ENCODE measurements at places on chromosomes 4 and X.
A peak's percentile ranks its signal among the peaks of the same experiment; 100 is the strongest.

- DNase-seq = no peak
These were observed 40.3 kb downstream of the C4orf54 start for GRCh38 chr4:99617374-99617773.

DNA sequence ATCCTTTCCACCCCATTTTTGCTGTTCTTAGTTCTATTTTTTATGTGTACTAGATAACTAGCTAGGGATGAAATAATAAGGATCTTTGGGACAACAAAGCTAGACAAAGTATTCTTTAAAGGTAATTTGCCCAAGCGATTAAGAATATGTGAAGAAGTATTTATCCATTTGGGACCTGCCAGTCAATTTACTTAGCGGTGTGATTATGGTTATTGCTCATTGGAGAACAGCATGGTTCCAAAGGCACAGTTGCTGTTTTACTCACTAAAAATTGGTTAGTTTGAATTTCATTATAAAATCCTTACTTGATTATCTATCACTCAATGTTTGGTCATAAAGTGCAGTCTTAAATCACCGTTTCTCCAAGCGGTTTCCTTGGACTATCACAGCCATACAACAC, 124.1 kb downstream of the SNCA start:
- no peak for DNase-seq

DNA sequence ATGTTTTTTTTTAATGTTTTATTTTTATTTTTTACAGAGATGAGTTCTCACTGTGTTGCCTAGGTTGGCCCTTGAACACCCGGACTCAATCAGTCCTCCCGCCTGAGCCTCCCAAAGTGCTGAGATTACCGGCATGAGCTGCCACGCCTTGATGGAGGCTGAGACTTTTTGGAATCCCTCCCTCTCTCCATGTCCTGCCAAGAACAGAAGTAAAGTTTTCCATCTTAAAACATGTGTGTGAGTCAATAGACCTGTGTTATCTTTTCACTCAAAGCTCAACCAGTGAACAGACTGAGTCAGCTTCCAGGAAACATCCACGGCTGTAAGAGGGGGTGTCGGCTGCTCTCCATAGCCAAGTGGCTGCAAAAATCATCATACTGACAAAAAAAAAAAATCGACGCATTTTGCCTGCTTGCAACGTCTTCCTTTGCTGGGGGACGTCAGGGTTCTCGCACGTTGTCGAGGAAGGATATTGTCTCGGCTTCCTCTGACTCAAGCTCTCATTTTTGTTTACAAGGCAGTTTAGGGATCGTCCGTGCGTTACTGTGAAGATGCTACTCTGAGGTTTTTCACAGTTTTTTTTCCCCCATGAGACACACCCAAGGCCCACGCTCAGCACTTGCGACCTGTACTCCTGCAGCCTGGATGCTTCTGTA, 10.0 kb upstream of the ASMTL start:
- DNase-seq = peak; percentile 27

- no peak for DNase-seq
These were observed 119.5 kb downstream of the REELD1 start for GRCh38 chr4:146333895-146334262.

- DNase-seq = no peak
These were observed 67.0 kb downstream of the EFNB1 start for GRCh38 chrX:68895778-68896177.

GRCh38 chrX:41779030-41779564, 55.1 kb downstream of the GPR82 start:
- DNase-seq = no peak

GRCh38 chrX:69062493-69062892, 102.8 kb downstream of the PJA1 start:
- no peak for DNase-seq

- DNase-seq = no peak
These were observed 13.2 kb downstream of the IQSEC2 start for GRCh38 chrX:53268173-53268572.

GRCh38 chr4:38062776-38063097, 102.5 kb downstream of the PTTG2 start:
- DNase-seq = no peak

DNA sequence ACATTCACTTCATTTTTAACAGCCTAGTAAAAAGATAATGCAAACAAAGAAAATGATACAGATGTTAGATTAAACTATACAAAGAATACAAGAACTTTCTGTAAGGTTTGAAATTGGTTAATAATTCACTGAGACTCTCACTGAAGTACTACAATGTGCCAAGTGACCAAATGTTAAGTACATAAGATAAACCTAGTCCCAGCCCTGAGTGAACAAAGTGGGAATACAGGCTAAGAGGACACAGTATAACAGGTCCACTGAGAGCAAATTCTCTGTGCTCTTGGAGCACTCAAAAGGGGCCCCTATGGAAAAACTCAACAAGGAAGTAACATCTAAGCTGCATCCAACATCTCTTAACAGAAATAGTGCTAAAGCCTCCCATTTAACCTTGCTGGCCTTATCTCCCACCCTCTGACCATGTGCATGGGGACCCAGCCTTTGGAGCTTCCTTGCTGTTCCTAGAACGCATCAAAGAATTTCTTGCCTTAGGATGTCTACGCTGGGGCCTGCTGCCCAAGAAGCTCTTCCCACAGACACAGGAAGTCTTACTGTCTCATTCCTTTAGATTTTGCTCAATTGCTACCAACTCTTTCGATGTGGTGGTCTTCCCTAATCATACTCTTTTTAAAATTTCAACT, 113.4 kb downstream of the ZAR1 start:
- no peak for DNase-seq

DNA sequence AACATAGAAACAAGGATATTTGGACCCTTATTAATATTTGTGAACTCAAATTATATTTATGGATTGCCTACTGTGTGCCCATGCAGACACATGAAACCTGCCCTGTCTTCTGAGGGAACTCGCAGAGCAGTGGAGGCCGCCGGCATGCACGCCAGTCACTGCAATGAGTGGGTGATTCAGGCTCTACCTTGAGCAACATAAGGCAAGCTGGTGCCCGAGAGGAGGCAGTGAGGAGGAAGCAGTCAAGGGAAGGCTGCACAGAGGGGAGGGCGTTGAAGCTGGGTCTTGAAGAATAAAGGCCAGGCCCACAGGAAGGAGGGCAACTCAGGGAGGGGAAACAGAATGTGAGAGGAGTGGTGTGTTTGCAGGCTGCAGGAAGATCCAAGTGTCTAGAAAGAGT, 52.8 kb downstream of the PPEF2 start:
- DNase-seq = no peak

GRCh38 chrX:130119312-130119898, 9.1 kb upstream of the ELF4 start:
- DNase-seq = no peak

GRCh38 chr4:34861666-34862065, 1382.6 kb downstream of the ARAP2 start:
- DNase-seq = no peak

DNA sequence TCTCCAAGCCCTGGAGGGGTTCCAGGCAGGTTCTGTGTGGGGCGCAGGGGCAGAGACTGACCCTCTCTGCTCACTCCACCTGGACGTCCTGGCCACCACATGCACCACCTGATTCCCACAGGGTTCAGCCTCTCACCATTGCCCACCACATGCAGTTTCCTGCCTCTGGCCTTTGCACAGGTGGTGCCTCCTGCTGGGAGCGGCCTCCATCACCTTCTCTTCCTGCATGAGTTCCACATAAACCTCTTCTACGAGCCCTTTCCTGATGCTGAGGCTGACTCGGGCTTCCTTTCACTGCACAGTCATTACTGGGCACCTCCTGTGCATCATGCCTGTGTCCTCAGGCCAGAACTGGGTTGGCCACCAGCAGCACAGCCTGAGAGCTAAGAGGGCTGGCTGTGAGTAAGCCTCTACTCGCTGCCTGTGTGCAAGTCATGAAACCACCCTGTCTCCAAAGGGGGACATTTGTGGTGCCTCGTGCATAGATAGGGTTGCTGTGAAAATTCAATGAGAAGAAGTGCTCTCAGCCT, 19.9 kb downstream of the MAN2B2 start:
- DNase-seq = no peak

DNA sequence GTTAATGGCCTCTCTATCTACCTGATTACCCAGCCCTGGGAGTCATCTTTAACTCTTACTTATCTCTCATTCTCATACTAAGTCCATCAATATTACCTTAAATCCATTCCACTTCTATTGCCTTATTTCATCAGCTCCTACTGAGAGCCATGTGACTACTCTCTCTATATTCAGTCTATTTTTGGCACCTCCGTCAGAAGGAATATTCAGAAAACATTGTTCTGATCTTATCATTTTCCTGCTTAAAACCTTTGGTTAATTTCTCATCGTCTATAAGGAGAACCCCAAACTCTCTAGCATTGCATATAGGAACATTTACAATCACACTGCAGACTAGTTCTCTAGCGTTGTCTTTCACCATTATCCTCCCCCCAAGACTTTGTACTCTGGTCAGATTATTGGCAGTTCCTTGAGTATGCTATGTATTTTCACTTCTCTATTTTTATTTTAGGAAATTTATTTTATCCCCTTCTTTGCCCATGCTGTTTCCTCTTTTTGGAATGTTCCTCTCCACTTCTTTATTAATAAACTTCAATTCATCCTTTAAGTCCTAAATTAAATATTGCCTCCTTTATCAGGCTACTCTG, 13.7 kb upstream of the AMMECR1 start:
- no peak for DNase-seq

GRCh38 chrX:18565727-18566126, 106.2 kb downstream of the RS1 start:
- no peak for DNase-seq

- DNase-seq = no peak
These were observed 108.0 kb downstream of the ZNF330 start for GRCh38 chr4:141328560-141329173.

DNA sequence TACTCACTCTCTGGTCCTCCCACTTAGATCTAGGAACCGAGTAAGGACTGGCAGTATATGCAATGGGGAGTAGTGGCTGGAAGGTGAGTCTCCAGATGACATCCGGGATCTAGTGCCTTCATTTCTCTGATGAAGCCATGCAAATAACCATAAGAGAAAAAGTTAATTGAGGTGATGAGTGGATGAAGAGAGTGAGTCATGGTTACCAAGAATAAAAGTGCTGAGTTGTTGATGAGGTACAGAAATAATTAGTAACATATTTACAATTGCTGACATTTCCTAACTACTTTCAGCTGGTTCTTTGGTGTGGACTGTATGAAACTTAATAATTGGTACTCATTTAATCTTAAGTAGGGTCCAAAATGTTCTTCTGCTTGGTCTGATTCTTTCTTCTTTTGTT, 146.7 kb upstream of the PITX2 start:
- no peak for DNase-seq

- DNase-seq = no peak
These were observed 736.7 kb upstream of the INTU start for GRCh38 chr4:126895988-126896570.

GRCh38 chr4:130753926-130754325, 1658.0 kb downstream of the C4orf33 start:
- no peak for DNase-seq

GRCh38 chr4:80144676-80145470, 52.4 kb upstream of the PRDM8 start:
- DNase-seq = no peak

GRCh38 chrX:18677161-18677869, 5.4 kb upstream of the RS1 start:
- DNase-seq = no peak

- no peak for DNase-seq
These were observed 108.8 kb upstream of the CENPE start for GRCh38 chr4:103306870-103307375.

GRCh38 chrX:70105229-70105628, 28.0 kb upstream of the IGBP1 start:
- no peak for DNase-seq

DNA sequence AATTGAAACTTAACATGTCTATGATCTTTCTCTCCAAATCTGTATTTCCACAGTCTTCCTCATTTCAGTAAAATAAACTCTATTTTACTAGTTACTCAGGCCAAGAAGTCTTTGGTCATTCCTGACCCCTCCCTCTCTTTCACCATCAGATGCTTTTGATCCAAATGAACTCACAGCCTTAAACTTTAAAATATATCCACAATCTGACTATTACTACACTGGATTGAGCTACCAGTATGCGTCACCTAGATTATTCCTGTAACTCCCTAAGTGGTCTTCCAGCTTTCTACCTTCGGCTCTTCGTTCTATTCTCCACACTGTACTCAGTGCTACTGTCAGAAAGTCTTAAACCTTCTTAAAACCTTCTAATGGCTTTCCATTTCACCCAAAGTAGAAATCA, 195.1 kb downstream of the FBXW7 start:
- no peak for DNase-seq

GRCh38 chr4:140233791-140234696, 80.1 kb upstream of the MAML3 start:
- no peak for DNase-seq

DNA sequence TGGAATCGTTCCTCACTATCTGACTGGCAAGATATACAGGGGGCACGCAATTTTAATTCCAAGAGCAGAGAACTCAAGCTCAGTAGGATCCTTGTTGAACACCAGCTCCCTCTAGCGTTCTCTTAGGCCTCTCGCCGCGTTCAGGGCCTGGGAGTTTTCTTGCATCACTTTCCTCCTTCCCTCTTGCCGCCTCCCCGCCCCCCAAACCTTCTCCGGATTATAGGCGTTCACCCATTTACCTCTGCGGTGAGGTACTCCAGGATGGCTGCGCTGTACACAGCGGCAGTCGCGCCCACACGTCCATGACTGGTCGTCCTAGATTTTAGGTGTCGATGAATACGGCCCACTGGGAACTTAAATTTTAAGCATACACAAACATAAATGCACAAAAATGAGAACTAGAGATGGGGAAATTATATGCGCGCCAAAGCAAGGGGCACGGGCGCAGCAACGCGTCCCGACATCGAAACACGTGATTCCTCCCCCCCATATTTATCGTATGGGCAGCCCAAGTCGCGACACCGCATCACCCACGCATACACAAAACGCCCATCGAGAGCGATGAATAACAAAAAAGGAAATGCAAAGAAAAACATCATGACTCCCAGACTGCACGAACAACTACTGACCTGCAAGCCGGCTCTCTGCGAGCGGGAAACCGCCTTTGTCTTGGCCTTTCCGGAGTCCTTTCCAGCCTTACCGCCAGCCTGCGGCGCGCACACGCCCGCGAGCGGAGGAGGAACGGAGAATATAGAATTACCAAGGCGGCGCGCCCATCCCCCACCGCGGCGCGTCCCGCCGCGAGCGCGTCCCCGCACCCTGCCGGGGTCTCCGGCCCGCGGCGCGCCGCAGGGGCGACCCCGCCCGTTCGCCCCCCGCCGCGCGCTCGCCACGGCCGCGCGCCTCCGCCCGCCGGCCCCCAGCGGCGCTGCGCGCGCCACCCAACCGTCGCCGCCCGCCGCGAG, 759 bp downstream of the H2AZ1 start:
- peak; percentile 66 for DNase-seq

All from activated CD4-positive, CD25-positive, alpha-beta regulatory T cell (primary cell).